Stimulated activated CD4-positive, alpha-beta T cell treated with anti-CD3 and anti-CD28 coated beads, TNF-alpha, amount 100 ng/mL, for 24 hours (primary cell): ENCODE measurements at places on chromosomes 7 and 10.

DNA sequence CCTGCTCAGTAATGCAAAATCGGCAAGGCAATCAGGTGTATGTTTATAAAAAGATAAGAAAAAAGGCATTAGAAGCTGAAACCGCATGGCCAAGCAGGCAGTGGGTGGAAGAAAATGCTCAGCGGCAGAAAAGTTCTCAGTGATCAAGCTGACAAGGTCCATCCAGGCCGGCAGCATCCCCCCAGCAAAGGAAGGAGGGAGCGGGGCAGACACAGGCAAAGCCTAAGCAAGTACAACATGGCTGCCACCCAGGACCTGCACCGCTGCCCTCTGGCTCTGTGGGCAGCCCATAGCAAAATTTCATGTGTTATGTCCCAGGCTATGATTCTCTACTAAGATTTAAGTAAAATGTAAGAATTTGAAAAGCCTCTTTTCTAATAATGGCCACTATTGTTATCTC lies 45.4 kb downstream of the MRPS24 start:
- no peak for DNase-seq

DNA sequence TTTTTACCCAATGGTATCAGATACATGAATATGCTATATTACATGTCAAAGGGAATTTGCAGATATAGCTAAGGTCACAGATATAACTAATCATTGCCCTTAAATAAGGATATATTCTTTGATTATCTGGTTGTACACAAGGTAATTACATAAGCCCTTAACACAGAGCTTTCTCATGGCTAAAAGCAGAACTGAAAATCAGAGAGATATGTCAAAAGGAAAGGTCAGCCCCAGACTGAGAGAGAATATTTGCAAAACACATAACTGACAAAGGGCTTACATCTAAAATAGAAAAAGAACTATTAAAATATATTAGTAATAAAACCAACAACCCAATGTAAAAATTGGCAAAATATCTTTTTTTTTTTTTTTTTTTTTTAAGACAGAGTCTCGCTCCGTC lies 1029.5 kb upstream of the LRRN3 start:
- DNase-seq: no peak

- no peak for DNase-seq
These were observed 1.4 kb downstream of the TRA2A start for GRCh38 chr7:23530405-23530804.

- DNase-seq: no peak
These were observed 410.3 kb downstream of the KIF20B start for GRCh38 chr10:90111671-90112070.

DNA sequence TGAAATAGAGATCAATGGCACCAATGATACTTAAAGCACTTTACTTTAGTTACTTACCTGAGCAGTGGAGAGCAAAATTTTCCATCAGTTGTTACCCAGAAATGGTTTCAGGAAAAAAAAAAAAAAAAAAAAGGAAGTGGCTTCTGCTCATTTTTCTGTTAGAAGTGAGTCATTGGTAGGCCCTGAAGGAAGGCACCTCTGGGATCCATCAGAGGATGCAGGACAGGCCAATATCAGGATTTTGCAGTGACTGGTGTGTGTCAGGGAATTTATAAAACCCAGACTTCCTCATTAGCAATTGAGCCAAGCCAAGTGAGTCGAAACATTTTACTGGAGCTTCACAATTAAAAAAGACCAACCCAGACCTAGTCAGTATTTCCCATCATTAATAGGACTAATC lies 2.3 kb upstream of the SMIM30 start:
- DNase-seq: no peak

DNA sequence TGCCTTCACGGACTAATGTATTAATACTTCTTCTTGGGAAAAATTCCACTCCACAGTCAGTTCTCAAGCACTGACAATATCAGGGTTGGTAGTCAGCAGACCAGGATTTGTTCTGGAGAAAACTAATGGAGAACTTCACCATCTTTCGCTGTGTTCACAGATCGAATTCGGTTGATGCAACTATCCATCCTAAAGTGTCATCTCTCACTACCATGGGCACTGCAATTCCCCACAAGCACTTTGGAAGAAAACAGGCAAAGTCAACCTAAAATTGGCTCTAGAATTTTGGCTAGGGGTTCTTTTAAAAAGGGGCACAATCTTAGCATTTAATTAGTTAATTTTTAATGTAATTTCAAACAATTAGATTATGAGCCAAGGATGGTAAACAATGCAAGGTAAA lies 164.4 kb downstream of the HGF start:
- no peak for DNase-seq

- no peak for DNase-seq
These were observed 53.1 kb downstream of the CPED1 start for GRCh38 chr7:121041516-121042148.

GRCh38 chr10:101284101-101284743 lies 55.0 kb upstream of the LBX1 start:
- DNase-seq: no peak

DNA sequence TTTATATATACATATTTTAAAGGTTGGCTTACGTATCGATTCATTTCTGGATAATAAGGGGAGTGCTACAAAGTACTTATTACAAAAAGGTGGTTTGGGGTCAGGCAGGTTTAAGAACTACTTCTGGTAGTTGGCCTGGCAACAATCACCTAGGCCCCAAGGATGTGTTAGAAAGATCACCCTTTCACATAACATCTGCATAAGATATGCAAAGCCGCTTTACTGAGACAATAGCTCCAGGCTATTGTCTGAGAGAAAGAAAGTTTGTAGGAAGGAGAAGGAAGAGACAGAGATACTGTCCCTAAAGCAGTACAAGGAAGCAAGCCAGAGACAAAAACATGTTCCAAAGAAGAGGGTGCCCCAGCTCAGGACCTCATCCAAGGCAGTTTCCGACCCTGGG lies 6.2 kb downstream of the PAXIP1 start:
- DNase-seq: no peak

GRCh38 chr7:156963472-156963871 lies 14.0 kb downstream of the NOM1 start:
- no peak for DNase-seq

DNA sequence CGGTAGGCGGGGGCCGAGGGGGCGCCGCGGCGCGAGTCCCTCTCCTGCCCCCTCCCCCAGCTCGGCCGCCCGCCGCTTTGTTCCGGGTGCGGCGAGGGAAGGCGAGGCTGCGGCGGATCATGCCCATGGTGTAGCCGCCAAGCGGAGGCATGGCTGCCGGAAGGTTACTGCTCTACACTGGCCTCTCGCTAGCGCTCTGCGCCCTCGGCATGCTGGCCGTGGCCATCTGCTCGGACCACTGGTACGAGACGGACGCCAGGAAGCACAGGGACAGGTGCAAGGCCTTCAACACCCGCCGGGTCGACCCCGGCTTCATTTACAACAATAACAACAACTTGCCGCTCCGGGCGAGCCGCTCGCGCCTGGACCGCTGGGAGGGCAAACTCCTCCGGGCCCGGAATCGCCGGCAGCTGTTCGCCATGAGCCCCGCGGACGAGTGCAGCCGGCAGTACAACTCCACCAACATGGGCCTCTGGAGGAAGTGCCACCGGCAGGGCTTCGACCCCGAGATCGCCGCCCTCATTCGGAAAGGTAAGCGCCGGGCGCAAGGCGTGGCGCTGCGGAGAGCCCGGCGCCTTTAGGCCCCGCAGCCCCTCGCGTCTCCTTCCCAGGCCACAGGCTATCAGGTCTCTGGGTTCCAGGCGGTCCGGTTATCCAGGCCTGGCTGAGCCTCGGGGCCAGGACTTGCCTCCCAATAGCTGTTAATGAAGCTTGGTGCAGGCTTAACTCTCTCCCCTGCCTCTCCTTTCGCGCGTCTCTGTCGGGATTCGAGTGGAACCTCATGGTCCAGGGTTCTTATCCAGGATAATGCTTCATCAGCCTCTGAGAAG lies 513 bp downstream of the TMEM178B start:
- peak; percentile 15 for DNase-seq

DNA sequence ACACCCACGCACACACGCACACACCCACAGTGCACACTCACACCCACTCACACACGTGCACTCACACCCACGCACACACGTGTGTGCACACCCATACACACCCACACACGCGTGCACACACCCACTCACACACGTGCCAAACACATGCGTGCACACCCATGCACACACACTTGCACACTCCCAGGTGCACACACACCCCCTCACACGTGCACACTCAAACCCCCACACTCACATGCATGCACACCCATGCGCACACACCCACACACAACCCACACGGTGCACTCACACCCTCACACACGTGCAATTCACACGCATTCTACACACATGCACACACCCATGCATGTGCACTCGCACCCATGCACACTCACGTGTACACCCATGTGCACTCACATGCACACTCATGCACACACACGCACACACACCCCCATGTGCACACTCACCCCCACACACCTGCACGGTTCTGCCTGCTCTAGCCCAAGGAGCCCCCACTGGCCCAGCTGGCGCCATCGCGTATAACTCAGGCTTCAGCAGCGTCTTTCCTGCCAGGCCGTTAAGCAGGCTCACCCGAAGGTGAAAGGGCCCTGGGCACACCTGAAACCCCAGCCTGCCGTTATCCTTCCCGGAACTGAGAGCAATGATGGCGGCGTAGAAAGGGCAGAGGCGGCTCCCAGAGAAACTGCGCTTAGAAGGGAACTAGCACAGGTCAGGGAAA lies 63.9 kb upstream of the PDGFA start:
- DNase-seq: no peak

- DNase-seq: no peak
These were observed 181.3 kb downstream of the RPS24 start for GRCh38 chr10:78214955-78215354.

GRCh38 chr10:65548001-65548400 lies 1377.8 kb upstream of the LRRTM3 start:
- no peak for DNase-seq

DNA sequence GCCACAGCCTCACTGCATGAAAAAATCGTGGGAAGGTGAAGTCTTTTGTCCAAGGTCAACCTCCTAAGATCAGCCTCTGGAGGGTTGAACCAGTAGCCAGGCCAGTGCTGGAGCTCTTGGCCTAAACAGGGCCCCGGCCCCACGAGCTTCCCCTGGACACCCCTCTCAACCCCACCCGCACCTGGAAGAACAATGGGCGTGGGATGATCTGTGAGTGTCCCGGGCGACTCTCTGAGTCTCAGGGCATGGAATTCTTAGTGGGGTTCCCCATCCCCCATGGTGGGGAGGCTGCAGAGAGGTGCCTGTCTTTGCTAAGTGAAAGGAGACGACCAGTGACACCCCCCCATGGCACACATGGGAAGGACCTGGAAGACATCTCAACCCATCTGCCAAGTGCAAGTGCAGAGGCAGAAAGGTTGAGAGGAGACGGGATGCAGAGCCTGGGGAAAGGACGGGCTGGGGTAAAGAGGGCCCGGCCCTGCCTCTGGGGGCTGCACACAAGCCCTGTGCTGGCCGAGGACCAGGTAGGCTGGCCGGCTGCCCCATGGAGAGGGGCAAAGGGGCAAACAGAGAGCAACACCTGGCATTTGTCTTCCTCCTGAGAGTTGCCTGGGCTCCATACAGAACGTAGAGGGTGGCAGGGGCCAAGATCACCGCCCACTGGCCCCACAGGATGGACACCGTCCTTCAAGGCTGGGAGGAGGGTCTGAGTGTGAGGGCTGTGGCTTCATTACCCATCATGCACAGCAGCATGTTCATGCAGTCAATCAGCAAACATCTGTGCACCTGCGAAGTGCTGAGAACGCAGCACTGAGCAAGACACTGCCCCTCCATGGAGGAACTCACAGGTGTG lies 163.0 kb upstream of the PPP2R2D start:
- no peak for DNase-seq

GRCh38 chr7:128259131-128260061 lies 18.3 kb downstream of the LEP start:
- no peak for DNase-seq

DNA sequence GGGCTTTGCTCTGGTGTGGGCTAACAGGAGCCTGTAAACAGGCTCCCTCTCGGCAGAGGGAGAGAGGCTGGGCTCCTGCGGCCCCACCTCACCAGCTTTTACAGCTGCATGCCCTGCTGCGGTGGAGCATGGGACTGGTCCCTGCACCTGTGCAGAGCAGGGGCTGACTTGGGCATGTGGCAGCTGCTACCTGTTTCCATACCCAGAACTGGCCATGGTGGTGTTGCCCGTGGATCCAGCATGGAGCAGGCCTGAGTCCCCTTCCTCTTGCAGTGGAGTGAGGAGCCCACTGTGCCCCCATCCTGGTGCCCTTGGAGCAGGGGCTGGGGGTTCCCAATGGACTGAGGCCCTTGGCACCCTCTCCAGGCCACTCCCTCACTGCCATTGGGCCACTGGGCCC lies 91.9 kb upstream of the MGMT start:
- DNase-seq: no peak

DNA sequence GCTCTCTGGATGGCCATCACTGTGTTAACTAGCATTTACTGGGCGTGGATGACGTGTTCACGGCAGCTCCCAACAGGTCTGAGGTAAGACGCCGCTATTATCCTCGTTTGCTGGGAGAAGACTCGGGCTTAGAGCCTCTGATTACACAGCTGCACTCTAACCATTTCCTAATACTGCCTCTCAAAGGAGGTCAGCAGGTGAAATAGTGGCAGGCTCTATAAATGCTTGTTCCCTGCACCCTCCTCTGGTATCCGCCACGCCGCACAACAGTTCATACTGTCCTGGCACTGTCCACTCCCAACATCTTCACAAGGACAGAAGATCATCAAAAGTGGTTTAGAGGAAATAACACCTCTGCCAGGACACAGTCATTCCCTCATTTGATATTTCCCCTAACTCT lies 28.3 kb downstream of the HIPK2 start:
- DNase-seq: no peak

DNA sequence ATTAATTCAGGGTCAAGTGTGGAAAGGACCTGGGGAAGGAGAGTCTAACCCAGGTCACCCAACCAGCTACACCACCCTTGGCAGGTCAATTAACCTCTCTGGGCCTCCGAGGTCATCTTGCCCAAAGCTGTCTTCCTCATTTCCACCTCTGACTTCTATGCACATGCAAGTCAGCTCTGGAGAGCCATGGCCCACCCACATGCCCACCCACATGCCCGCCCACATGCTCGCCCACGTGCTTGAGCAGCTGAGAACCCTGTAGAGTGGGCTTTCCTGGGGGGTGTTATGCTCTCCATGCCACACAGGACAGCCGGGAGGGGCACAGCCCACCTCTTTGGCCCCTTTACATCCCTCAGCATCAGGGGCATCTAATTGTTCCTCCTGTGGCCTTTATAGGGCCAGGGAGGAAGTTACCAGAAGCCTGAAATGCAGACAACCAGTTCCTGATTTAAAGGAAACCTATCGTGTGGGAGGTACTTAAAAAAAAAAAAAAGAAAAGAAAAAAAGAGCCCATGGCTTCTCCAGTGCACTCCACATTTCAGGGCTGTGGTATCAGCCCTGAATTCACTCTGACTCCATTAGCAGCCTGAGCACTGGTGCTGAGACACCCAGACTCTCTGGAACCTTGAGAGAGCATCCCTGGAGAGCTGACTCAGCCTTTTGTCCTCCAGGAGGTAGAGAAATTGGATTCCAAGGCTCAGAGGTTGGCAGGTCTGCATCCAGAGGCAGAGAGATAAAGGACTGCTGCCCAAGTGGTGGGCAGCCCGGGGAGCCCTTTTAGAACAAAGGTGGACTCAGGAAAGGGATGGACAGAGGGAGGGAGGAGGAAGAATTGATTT lies 176.2 kb upstream of the ZMIZ1 start:
- no peak for DNase-seq

GRCh38 chr10:131546086-131546810 lies 234.7 kb upstream of the TCERG1L start:
- DNase-seq: no peak

- DNase-seq: peak; percentile 20
These were observed 67.6 kb upstream of the DDC start for GRCh38 chr7:50632561-50633413.

- DNase-seq: no peak
These were observed 505.8 kb downstream of the GPAM start for GRCh38 chr10:111677759-111678158.

- DNase-seq: no peak
These were observed 374.3 kb downstream of the GRID1 start for GRCh38 chr10:85992324-85992723.
